T-helper 2 cell (primary cell): ENCODE measurements at places on chromosomes 5 and 9.

DNA sequence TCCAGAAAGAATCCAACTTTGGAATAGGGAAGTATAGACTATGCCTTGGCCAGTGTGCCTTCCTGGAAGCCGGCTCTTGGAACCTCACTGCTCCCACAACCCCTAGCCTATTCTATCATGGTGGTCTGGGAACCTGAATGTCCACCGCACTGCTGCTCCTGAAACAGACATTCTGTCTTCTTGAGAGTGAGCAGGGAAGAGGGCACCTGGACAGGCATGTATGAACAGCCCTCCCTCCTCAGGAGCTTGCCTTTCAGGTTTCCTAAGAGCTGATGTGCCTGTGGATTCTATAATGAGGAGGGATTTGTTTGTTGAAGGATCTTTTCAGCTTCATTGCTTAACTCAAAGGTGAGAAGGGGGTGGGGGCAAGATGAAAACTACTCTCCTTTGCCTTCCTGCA, 55.1 kb upstream of the XPA start:
- no peak for DNase-seq

- DNase-seq, result no peak
These were observed 20.0 kb downstream of the MOCS2 start for GRCh38 chr5:53089481-53089991.

- DNase-seq, result peak; percentile 11
These were observed 1.3 kb downstream of the TXN start for GRCh38 chr9:110255034-110255462.

DNA sequence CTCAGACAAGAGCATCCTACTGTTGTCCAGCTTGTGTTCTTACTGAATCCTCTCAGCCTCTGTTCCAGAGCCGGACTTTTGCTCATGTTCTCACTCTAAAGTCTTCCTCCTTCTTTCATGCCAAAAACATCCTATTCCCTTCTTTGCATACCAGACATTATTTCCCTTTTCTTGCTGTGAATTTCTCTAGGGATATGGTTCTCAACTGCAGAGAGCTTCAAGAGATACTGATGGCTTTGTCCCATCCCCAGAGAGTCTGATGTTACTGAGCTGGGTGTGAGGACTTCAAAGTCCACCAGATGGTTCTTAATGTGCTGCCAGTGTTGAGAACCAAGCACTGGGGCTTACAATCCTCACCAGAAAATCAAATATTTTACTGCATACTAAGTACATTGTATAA, 98.6 kb upstream of the FER start:
- DNase-seq, result no peak

GRCh38 chr5:176743868-176744583, 66.3 kb upstream of the UNC5A start:
- DNase-seq, result no peak

DNA sequence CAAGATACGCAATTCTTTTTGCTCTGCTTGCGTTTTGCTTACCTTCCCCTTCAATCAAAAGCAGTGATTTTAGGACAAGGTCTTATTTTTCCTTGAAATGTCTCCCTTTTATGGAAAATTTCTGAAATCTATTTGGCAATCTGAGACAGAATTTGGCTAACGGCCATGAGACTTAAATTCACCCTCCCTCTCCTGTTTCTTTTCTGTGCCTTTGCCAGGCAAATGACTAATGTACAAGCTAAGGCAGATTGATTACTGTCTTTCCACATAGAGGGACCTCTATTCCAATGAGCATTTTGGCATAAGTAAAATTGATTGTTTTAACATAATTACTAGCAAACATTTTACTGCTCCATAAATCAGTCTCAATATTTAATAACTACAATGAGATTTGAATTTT, 31.7 kb downstream of the FAM81B start:
- no peak for DNase-seq

- peak; percentile 33 for DNase-seq
These were observed 679 bp downstream of the DOLK start for GRCh38 chr9:128946571-128947276.

DNA sequence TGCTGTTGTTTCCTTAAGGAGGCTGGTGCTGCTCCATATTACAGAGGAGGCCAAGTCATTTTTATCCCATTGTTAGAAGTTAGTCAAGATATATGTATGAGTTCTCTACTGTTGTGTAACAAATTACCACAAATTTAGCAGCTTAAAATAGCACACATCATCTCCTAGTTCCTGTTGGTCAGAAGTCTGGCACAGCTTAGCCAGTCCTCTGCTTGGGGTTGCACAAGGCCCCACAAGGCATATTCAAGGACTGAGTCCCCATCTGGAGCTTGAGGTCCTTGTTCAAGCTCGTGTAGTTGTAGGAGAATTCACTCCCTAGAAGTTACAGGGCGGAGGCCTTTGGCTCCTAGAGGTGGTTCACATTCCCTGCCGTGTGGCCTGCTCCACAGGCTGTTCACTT, 14.7 kb downstream of the MTAP start:
- DNase-seq, result no peak

GRCh38 chr9:79665931-79666330, 94.2 kb downstream of the TLE4 start:
- no peak for DNase-seq

DNA sequence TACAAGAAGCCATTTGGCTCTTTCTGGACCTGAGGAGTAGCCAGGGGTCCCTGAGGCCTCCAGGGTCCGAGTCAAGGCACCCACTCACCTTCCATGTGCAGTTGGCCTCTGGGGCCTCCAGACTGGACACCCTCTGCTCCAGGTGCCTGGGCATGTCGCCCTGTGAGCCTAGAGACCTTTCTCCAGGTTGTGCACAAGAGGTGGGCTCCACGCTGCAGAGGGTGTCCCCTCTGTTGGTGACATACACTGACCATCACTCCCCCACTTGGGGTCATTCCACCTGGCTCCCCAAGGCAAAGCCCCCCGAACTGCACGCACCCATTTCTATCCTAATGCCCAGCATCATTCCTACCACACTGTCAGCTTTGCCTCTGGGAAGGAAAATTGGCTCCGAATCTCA, 48.8 kb downstream of the RASGEF1C start:
- no peak for DNase-seq

- no peak for DNase-seq
These were observed 49.9 kb upstream of the HSPA9 start for GRCh38 chr5:138625134-138625533.

DNA sequence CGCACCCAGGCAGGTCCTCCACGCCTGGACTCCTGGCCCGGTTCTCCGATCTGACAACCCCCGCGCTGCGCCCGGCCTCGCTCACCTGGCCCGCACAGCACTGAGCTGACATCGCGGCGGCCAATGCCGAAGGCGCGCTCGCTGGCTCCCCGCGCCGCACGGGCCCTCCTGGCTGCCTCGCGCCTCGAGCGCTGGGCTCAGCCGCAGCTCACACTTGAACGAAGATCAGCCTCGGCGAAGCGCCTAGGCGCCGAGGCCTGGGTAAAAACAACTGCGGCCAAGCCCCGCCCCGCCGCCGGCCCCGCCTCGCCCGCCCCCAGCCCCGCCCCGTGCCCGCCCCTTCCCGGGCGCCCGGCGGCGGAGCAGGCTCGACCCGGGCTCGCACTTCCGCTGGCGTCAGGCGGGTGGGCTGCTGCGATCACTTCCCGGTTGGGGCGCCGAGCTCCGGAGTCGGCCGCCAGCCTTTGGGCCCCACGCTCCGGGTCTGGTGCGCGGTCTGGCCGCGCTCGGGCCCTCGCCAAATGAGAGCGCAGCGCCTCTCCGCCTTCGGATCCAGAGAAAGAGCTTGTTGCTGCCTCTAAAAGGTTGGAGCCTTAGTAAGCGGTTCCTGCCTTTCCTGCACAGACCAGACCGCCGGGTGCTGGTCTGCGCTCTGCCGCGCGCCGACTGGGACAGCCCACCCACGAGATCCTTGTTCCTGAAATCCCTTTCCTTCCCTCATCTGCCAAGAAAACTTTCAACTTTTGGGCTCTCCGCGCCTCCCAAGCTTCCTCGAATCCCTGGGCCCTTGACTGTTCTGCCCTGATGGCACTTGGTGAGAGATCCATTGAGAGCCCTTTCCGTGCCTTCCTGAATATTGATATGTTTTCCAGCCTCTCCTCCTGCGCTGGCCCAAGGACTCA, at the start of gene SERINC5:
SERINC5 (minus strand) TSS at position 238 of the 902 bp plus-strand sequence; CDS start at position 112, 126 bp downstream.
- DNase-seq, result peak; percentile 76

DNA sequence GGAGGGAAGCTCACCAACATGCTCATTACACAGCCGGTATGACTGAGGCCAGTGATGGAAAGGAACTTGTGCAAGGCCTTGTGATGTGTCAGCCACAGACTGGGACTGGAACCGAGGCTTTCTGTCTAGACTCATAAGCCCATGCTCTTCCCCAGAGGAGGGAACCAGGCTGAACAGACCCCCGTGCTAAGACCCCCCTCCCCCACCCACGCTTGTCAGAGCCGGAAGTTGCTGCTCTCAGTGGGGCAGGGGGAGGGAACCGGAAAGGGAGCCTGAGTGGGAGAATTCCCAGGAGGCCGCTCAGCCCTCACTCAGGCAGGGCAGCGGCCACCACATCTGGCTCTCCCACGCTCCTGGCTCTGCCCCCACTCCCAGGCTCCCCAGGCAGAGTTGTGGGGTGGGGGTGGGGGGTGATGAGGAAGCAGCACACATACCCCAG, 4.1 kb upstream of the PDGFRB start:
- DNase-seq, result no peak

- DNase-seq, result peak; percentile 54
These were observed 99.0 kb downstream of the GTF3C4 start for GRCh38 chr9:132768932-132769905.

DNA sequence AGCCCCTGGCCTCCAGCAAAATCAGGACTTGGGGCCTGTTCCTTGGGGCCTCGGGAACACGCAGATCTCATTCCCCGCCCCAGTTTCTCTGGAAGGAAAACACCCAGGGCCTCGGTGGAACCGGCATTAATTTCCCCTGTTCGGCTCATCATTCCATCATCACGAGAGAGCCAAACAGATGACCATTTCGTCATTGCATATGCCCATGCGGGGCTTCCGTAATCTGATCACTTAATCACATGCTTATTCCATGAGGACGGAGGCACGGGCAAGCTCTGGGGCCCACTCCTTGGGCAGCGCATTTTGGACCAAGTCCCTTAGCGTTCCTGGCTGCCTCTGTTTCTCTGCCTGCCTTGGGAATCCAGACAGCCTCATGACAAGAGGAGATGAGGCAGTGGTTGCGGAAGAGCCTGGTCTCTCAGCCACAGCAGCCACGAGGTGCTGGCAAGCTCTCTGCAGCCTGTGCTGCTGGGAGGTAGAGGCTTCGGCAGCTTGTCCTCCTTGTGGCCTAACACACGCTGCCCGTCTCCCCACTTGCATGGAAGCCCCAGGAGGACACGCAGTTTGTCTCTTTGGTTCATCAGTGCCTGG, 65.0 kb upstream of the IER5L start:
- no peak for DNase-seq

GRCh38 chr5:145826895-145827674, 8.1 kb downstream of the PRELID2 start:
- no peak for DNase-seq

DNA sequence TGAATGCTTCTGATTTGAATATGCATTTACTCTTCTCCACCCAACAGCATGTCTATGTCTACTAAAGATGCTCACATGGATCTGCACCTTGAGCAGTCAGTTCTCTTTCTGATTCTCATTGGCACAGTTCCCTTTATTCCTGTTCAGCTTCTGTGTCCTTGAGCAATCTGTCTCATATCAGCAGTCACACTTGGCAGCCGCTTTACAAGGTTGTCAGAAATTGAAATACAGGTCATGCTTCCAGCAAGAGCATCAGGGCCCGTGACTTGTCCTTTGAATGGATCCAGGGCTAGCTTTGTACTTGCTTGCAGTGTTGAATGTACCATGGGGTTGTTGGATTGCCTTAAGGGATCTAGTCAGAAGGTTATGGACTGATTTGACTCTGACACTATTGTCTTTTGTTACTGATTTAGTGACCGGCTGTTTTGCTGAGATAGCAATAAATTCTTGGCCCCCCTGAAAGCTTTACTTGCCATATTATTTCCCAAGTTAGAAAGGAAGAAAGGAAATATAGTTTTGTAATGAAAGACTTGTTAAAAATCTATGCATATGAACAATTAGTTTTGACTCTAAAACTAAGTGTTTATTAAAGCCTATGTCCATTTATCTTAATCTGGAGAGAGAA, 273.4 kb upstream of the ISL1 start:
- DNase-seq, result no peak

DNA sequence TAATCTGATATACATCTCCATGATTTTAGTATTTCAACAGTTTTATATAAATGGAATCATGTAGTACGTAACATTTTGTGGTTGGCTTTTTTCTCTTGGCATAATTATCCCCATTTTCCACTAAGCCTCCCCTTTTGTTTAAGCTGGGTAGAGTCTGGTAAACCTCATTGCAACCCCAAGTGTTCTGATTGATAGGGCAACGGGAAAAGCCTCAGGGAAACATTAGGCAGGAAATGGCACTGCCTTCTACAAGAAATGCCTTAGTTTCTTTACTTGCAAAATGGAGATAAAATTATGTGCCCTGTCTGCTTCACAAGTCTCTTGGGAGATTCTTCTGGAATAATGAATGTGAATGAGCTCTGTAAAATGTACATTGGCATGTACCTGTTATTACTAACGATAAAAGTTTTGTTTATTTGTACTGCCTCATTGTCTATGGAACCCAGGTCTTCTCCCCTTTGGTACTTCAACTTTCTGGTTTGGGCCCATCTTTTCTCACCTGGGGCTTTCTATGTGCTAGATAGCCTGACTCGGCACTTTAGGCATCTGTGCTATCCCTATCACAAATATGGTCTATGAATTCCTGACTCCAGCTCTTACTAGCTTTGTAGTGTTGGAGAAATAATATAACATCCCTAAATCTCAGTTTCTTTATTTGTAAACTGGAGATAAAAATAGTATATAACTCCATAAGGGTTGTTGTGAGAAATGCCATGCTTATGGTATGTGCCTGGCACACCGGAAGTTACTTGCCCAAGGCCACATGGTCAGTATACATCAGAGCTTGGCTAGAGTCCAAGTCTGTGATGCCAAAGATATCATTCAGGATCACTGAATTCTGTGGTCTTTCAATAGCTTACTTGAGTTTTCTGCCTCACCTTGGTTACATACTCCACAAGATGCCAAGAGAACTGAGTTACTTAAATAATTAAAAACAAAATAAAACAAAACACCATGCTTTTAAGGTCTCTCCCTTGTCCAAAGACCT, 48.2 kb upstream of the ZNF169 start:
- no peak for DNase-seq

DNA sequence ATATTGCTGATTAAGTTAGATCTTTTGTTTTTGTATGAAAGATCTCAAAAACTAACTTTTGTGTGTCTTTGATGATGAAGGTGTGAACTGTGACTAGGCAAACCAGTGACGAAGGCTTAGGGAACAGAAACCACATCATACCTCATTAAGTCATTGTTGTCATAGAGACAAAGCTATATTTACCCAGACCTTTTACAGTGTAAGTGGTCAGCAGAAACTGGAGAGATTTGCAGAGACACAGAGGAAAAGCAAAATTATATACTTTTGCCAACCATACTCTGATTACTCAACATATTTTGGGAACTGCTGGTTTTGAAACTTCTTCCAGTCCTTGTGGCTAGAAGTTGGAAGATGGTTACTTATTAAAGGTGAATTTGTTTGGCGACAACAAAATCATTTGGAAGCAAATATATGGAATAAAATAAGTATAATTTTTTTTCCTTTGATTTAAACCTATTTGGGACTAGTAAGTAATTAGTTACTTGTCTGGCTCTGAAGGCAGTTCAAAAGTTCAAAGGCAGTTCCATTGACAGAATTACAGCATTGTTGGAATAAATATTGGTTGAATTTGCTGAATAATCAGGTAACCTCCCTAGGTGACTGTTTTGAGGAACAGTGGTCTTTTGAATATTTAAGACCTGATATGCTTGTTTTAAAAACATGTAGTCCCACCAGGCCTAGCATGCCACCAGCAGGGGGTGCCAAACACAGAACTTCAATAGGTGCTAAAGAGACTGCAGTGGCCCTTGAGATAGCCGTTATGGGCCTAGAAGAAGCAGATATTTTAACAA, 103.8 kb downstream of the RPS23 start:
- peak; percentile 31 for DNase-seq

GRCh38 chr5:100493996-100494395, 41.2 kb upstream of the FAM174A start:
- DNase-seq, result no peak
